ENCODE measurements at places on chromosomes 5 and 9.

DNA sequence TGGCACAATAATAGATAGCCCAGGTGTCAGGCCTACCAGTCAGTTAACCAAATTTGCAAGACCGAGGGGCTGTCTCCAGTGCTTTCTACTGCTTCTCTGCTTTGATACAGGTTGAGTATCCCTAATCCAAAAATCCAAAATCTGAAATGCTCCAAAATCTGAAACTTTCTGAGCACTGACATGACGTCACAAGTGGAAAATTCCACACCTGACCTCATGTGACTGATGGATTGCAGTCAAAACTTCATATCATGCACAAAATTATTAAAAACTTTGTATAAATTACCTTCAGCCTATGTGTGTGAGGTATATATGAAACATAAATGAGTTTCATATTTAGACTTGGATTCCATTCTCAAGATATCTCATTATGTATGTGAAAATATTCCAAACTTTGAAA is 213.5 kb upstream of the PANK3 start:
- DNase-seq: no peak

- DNase-seq: no peak
These were observed 75.8 kb downstream of the INSYN2B start for GRCh38 chr5:169904508-169904907.

GRCh38 chr5:146527785-146528184 is 11.8 kb upstream of the GPR151 start:
- no peak for DNase-seq

GRCh38 chr9:87393706-87394230 is 103.9 kb upstream of the DAPK1 start:
- no peak for DNase-seq

DNA sequence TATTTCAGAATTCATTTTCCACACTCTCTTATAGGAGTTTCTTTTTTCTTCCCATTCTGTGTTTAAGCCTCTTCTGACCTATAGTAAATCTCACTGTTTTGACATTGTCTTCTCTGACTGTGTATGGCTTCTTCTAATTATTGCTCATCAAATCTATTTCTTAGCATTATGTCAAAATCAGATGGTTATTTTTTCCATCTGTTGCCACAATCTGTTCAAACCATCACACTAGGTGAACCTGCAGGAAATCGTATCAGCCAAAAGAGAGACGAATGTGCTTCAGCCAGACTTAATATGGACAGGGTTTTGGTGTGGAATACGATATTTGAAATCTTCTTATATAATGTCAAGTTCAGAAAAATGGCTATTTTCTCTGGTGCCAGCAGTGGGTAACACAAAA is 15.9 kb upstream of the SEMA4D start:
- no peak for DNase-seq

GRCh38 chr5:135813758-135814157 is 20.7 kb upstream of the SLC25A48 start:
- DNase-seq: no peak

Measured in CD4-positive, alpha-beta T cell (primary cell).